ENCODE measurements at places on chromosomes 4 and X.

DNA sequence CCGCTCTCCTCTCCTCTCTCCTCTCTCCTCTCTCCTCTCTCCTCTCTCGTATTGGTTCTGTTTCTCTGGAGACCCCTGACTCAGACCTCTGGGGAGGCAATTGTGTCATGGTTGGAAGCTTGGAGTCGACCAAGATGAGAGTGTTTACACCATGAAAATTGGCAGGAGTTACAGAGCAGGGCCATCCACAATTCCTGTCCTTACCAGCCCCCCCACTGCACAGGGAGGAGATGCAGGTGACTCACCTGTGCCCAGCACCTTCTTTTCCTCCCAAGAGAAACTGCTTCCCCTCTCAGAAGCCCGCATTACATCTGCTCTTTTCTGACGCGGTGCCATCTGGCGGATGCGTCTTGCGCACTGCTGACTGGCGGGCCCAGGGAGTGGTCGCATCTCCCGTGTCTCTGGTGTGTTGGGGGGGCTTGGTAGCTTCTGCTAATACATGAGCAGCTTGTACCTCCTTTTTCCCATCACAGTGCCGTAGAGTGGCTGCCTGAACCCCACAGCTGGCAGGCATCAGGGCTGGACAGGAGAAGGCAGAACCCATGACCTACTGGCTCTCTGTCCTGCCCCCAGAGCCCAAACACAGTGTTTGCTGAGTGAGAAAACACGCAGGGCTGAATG is 31.4 kb upstream of the GPR78 start:
- no peak for DNase-seq

- no peak for DNase-seq
These were observed 172.4 kb upstream of the MXRA5 start for GRCh38 chrX:3518870-3519269.

DNA sequence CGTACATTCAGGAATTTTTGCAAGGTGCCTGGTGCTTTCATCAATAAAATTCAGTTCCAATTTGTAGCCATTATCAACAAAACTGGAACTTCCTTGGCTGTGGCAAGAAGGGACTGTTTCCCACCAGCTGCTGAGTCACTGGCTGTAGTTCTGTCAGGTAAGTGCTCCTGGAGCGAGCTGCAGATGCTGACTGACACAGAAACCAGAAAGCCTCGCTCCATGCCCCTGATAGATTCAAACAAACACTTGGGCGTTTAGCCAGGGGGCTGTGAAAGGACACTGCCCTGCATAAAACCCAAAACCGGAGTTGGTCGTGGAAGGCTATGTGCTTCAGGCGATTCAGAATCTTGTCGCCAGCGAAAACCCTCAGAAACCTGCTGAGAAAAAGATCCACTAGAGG is 188.4 kb upstream of the FAM9B start:
- DNase-seq: no peak

DNA sequence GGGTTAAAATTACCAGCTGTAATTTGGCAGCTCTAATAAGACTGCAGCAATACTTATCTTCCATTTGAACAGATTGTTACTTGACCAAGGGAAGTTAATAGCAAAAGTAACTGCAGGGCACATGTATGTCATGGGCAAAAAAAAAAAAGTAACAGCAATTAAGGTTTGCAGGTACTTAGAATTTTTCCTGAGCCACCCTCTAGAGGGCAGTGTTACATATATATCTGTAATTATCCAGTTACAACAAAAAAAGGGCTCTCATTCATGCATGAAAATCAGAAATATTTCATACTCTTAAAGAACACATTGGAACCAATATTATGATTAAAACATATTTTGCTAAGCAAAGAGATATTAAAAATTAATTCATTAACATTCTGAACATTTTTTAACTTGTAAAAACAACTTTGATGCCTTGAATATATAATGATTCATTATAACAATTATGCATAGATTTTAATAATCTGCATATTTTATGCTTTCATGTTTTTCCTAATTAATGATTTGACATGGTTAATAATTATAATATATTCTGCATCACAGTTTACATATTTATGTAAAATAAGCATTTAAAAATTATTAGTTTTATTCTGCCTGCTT is 25.1 kb downstream of the XIAP start:
- DNase-seq: no peak

DNA sequence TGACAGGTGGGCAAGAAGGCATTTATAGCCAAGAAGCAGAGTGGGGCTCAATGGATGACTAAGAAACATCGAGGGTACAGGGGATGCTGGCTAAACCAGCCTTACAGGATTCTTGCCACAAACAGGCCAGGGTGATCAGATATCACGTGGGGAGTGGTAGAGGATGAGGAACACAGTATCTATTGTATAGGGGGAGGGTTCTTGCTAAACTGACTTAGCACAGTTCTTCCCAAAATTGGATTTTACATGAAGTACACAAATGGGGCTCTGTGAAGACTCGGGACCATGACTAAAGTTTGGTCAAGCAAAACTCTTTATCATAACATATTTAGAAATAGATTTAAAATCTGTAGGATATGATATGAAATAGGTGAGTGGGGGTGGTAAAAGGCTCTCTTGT is 144.0 kb upstream of the ATOH1 start:
- no peak for DNase-seq

DNA sequence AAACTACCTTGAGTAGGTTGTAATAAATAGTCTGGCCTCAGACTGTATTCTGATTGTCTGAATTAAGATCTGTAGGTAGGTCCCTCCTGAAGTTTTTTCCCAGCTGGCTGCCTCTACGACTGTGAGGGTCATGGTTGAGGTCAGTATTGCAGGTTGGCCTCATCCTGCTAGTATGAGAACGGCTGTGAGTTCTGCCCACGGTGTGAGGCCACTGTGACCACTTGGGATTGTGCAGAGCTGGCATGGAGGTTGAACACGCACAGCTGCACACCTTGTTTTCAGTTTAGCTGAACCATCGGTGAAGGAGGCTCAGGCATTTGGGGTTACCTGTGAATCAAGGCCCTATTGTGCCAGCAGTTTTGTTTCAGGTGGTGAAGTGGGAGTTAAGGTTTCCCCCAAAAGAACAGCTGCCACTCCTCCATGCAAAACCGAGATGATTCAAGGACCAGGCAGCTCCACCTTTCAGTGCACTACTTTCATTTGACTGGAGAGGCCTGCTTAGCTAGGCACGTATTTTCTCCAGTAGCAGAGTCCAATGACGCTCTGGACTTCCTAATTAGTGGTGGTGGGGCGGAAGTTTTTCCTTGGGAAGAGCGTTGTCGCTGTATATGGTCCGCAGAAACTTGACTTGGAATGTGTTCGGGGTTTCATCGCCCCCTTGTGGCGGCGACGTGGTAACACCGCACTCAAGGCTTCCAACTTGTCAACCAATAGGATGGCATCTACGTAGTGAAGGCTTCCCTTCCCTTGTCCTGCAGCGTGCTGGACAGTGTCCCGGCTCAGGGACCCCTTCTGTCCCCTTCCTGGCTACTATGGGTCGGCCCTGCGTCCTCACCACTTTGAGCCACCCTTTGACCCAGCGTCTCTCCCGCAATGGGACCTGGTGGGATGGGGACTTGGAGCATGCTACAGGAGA is 13.8 kb downstream of the CMC4 start:
- DNase-seq: no peak

GRCh38 chrX:68988865-68989264 is 160.0 kb downstream of the EFNB1 start:
- no peak for DNase-seq

- DNase-seq: no peak
These were observed 172.7 kb downstream of the NHS start for GRCh38 chrX:17547658-17548057.

DNA sequence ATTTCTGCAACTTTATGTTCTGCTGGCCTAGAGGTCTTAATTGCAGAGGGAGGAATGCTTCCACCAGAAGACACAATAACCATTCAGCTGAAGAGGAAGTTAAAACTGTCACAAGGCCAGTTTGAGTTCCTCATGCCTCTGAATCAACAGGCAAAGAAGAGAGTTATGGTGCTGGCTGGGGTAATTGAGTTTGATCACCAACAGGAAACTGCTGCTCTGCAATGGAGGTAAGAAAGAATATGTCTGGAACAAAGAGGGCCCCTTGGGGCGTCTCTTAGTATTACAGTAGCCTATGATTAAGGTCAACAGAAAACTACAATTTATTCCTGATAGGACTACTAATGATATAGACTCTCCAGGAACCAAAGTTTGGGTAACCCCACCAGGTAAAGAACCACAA is 744.0 kb downstream of the FSTL5 start:
- DNase-seq: no peak

GRCh38 chrX:46386511-46386910 is 158.7 kb downstream of the ZNF674 start:
- DNase-seq: no peak

GRCh38 chrX:13005661-13006473 is 31.0 kb downstream of the TMSB4X start:
- DNase-seq: no peak

GRCh38 chr4:17447056-17447455 is 64.8 kb downstream of the QDPR start:
- DNase-seq: no peak

- no peak for DNase-seq
These were observed 306.8 kb upstream of the FAM241A start for GRCh38 chr4:111838406-111838930.

GRCh38 chr4:173288698-173289352 is 45.3 kb downstream of the HMGB2 start:
- DNase-seq: no peak

DNA sequence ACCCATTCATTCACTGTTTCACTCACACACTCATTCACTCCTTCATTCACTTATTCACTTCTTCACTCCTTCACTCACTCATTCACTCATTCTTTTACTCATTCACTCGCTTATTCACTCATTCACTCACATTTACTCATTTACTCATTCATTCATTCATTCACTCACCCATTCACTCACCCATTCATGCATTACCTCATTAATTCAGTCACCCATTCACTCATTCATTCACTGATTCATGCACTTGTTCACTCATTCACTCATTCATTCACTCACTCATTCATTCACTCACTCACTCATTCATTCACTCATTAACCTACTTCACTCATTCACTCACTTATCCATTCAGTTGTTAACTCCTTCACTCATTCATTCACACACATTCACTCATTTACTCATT is 70.8 kb downstream of the STK32B start:
- no peak for DNase-seq
